Stromal cell of bone marrow (primary cell): ENCODE measurements at places on chromosomes 5 and 9.

- DNase-seq, result no peak
Observed at GRCh38 chr9:10774051-10774450, 161.2 kb upstream of the PTPRD start.

DNA sequence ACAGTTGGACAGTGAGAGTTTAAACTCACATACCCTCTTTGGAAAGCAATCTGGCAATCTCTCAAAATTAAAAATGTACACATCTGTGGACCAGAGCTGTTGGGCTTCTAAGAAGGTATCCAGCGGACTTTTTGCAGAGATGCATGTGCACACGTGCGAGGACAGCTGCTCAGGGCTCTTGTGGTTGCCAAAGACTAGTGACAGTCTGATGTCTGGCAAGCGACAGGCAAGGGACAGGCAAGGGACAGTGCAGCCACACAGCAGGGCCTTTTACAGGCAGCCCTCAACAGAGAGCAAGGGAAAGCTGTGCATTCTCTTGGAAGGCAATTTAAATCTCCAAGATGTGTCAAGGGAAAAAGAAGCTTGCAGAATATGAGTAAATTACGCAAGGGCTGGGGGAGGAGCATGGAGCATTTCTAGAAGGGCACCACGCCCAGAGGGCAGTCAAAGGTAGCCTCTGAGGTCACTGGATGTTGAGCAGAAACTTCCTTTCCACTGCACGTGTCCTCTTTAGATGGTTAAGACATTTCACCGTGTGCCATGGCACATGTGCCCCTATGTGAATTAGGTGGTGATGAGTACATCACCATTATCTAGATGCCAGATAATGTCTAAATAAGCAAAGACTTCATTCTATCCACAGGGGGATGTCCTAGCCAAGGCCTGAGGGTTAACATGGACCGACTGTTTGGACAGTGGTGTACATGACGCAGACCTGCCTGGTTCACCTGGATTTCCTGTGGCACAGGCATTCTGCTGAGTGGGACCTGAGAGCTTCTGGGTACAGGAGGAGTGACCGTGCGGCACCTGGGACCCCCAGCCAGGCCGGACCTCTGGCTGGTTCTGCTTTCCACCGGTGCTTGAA is 9.1 kb downstream of the GFPT2 start:
- DNase-seq, result no peak

DNA sequence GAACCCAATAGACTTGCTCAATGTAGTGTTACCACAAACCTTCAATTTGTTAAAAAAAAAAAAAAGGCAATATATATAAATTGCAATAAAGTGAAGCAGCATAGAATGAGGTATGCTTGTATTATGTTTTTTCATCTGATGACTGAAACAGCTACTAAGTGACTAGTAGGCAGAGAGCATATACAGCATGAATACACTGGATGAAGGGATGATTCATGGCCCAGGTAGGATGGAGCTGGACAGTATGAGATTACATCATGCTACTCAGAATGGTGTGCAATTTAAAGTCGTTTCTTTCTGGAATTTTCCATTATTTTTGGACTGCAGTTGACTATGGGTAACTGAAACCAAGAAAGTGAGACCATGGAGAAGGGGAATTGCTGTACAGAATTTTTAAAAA is 161.2 kb downstream of the GNA14 start:
- no peak for DNase-seq

DNA sequence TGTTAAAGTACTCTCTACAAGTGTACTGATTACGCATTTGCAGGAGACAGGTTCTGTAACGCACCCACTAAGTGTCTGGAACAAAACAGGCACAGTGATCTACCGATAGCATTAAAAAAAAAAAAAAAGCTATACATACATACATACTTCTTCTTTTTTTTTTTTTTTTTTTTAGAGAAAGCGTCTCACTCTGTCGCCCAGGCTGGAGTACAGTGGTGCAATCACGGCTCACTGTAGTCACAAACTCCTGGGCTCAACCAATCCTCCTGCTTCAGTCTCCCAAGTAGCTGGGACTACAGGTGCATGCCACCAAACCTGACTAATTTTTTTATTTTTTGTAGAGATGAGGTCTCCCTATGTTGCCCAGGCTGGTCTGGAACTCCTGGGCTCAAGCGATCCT is 7.6 kb downstream of the KIF24 start:
- DNase-seq, result no peak

DNA sequence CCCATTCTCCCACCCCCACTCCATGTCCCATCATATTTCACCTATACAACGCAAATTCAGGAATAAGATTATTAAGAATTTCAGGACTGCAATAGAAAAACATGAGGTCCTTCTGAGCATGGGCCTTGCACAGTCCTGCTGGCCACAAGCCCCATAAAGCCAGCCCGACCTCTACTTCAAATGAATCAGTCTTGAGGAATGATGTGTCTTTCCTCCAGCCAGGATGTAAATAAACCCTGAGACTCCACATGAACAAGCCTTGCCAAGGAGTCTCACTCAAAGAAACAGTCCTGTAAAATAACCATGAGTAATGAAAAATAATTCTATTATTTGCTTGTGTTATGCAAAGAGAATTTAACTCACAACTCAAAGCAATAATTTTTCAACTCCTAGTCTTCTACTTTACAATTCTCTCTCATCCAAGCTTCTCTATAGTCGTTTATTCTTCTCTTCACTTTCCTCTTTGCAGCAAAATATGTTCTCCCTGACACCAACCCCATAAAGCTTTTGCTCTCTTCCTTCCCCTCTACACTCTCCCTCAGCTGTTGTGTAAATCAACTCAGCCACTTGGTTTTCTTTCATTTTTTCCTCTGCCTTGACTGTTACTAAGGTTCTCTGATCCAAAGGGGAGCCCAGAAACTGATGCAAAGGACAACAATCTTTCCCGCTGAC is 140.1 kb upstream of the MOCS2 start:
- peak; percentile 92 for DNase-seq

- peak; percentile 44 for DNase-seq
Observed at GRCh38 chr9:131875828-131876485, 136.1 kb upstream of the RAPGEF1 start.

- no peak for DNase-seq
Observed at GRCh38 chr9:134937164-134937555, 19.4 kb upstream of the FCN1 start.

- no peak for DNase-seq
Observed at GRCh38 chr9:114538241-114538640, 33.0 kb upstream of the WHRN start.

GRCh38 chr5:142758062-142758795 is 11.9 kb upstream of the ARHGAP26 start:
- DNase-seq, result no peak

- DNase-seq, result no peak
Observed at GRCh38 chr5:167063788-167064187, 1227.7 kb upstream of the WWC1 start.
